ENCODE measurements at places on chromosomes 5 and 9. TPM values are rescaled to one million over a fixed set of nuclear protein-coding genes. Genes with fewer than 3 reads are reported as not detected.

DNA sequence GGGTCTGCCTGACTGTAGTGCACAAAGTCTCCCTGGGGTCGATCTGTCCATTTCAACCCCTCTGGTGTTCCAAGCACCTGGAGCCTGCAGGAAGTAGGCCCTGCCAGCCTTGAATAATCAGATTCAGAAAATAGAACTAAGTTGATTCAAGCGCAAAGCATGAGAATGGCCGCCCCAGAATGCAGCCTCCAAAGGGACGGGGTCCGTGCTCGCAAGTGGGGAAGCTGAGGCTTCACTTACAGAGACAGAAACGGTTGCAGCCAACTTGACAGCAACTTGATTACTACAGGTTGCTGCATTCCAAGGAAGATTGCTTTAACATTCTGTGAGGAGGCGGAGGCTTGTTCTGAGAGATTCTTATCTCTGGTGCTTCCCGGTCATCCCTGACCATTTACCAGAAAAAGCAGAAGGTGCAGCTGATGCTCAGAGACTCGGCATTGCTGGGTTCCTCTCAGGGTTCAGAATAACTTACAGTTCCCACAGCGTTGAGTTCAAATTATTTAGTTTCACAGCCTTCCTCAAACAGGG, 14.9 kb upstream of the LRRC14B start:
- no peak for DNase-seq

DNA sequence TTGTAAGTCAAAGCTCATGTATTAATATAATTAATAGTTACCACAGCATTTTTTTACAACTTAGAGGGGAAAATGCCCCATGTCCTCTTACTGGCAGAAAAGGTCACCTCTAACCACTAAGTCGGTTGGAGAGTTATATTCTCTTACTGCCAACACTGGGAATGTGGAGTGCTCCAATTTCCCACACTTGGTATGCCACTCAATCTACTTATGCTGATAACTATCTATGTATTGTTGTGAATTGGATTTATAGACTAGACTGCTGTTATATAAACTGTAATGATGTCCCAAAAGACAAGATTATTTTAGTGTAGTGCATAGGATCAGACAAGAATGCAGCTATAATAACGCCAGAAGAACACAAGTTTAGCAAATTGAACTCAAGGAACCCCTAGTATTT, 2385.2 kb upstream of the C9orf72 start:
- DNase-seq: no peak

GRCh38 chr5:142197098-142197497, 88.5 kb downstream of the NDFIP1 start:
- DNase-seq: no peak

- DNase-seq: no peak
These were observed 86.5 kb downstream of the HCN1 start for GRCh38 chr5:45609661-45610060.

- no peak for DNase-seq
These were observed 508.7 kb upstream of the GRAMD2B start for GRCh38 chr5:125914471-125914870.

GRCh38 chr5:73204332-73204731, 31.3 kb downstream of the TMEM174 start:
- no peak for DNase-seq

DNA sequence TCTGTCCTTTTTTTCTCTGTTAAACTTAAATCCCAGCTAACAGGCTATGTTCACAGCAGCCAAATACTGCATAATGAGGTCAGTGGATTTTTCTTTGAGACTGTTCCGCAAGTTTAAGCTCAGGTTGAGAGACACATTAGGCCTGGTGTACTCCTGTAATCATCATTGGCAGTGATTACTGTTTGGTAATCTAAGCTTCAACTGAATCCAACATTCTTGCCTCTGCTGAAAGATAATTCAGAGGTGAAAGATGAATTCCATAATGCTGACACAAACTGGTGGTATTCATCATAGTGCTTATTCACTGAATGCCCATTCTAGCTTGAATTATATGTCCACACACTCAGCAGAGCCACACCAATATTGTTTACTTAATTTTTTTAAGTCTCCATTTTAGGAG, 108.5 kb downstream of the NFIB start:
- DNase-seq: no peak

DNA sequence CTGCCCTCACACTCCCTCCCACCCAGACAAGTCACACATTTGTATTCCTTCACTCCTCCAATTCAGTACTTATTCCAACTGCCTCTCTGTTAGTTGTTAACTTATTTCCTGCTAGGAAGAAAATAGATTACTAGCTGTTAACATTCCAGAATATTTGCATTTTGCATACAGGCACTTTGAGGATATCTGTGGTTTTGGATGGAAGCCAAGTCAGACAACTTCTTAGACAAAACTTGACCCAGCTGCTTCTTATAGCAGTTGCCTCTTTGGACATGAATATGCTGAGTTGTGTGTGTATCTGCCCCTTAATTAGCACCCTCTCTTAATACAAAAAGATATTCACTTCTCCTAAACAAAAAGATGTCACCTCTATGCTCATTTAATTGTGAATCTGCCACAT, 1280.6 kb upstream of the ACO1 start:
- no peak for DNase-seq

GRCh38 chr5:1089621-1090040, 22.2 kb downstream of the SLC12A7 start:
- no peak for DNase-seq

DNA sequence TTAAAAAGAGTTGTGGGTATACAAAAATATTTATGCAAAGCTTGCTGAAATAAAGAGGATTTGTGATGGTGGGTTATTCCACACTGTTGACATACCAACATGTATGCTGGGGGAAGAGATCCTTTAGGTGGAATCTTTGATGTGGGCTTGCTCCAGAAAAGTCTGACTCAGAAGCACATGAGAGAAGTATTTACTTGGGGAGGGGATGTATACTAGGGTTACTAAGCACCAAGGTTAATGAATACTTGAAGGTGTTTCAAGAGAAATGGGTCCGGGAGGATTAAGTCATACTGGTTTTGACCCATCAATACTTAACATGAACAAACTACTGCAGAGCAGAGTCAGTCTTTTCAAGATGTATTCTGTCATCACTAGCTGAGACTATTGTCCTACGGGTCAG, 316.4 kb upstream of the GRIN3A start:
- DNase-seq: no peak

DNA sequence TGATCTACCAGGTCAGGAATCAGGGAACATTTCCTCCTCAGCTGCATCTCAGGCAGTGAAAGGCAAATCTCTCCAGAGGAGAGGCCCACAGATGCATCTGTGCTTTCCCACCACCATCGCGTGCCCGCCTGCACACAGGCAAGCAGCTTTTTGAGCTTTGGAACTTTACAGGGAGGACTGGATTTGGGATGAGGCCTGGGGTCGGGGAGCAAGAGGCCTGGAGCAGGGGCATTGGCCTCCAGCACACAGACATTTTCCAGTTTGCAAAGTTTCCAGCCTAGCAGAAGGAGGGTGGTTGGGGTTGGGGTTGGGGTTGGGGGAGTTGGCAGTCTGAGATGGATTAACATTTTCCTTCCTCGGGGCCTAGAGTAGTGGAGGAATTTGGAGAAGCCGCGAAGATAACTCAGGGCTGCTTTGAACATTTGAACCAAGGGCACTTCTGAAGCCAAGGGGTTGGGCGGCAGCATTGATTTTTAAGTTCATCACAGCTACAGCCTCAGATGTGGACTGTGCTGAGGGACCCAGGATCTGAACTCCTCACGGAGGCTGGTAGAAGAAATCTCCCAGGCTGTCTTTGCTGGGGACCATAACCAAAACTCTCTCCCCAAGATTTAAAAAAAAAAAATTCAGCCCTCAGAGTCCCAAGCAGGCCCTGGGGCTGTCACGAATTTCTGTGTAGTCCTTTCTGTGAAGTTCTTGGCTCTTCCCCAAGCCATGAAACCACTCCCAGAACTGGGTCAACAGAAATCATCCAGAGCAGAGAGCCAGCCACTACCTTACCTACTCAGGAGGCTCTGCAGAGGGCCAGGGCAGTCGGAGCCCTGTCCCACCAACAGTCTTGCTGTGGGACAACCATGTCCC, 25.6 kb downstream of the C5orf15 start:
- no peak for DNase-seq

- no peak for DNase-seq
These were observed 7.0 kb upstream of the DCAF12 start for GRCh38 chr9:34133436-34133949.

DNA sequence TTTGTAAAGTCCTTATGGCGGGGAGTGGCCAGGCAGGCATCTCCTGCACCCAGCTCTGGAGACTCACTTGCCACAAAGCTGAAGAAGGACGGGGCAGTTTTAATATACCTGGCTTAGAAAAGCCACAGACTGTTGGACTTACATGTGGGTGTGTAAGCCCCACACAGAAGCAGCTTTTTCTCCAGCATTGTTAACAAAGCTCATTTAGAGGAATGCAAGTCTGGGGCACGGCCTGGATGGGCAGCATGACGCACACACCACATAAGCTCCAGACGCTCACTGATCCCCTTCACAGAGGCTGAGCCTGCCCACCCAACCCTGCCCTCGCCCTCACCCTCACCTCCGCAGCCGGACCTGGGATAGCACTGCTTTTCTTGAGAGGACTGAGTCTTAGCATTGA, 58.0 kb upstream of the PDE8B start:
- DNase-seq: no peak

GRCh38 chr9:133683586-133684120, 47.5 kb downstream of the DBH start:
- DNase-seq: no peak

- DNase-seq: no peak
These were observed 64.9 kb upstream of the TLE1 start for GRCh38 chr9:81754245-81754644.

- DNase-seq: no peak
These were observed 44.0 kb downstream of the OTULIN start for GRCh38 chr5:14708551-14708950.

GRCh38 chr5:156025656-156026055, 301.3 kb upstream of the SGCD start:
- no peak for DNase-seq

DNA sequence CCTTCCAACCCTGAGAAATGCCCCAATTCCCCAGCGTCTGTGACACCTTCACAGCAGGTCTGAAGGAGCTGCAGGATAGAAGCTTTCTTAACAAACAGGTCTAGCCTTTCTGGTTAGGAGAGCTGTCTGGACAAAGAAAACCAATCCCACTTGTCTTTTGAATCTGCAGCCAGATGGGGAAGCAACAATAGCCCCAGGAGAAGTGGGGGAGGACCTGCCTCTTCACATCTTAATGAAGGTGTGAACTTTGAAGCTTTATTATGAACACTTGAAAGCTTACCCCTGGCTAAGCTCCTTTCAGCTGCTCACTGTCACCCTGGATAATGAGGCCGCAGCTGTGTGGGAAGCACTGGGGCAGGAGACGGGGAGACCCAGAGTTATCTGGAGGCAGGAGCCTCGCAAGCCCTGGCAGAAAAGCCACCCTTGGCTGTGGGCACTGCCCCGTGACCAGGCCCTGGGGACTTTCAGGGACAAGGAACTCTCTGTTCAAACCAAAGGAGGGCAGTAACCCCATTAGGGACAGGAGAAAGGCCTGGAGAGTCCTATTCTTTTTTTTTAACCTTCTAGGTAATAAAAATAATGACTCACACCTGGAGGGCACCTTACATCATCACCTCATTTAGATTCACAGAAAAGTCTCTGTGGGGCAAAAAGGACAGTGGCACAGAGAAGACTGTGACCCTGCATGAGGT, 151.8 kb upstream of the RAD23B start:
- no peak for DNase-seq

DNA sequence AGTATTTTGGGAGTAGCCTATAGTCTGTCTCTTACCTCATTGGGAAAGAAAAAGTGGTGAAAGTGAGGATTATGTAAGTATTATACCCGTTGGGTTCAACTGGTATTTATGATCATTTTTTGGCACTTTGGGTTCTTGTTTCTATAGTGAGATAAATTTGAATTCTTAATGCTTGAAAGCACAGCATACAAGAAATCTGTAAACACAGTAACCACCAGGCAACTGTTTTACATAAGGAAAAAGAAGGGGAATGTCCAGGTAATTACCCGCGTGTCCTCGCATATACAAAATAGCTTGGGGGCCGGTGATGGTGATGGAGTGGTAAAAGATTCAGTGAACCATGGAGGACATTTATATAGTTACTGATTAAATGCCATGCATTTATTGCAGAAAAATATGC, 60.5 kb downstream of the BASP1 start:
- DNase-seq: no peak

GRCh38 chr9:134773842-134774241, 106.8 kb upstream of the FCN2 start:
- no peak for DNase-seq

- DNase-seq: no peak
These were observed 2.8 kb downstream of the CACNA1B start for GRCh38 chr9:137880160-137880975.

- DNase-seq: no peak
These were observed 41.2 kb upstream of the SYNPO start for GRCh38 chr5:150599281-150599680.

- DNase-seq: no peak
These were observed 106.5 kb upstream of the PARP8 start for GRCh38 chr5:50559955-50560354.

DNA sequence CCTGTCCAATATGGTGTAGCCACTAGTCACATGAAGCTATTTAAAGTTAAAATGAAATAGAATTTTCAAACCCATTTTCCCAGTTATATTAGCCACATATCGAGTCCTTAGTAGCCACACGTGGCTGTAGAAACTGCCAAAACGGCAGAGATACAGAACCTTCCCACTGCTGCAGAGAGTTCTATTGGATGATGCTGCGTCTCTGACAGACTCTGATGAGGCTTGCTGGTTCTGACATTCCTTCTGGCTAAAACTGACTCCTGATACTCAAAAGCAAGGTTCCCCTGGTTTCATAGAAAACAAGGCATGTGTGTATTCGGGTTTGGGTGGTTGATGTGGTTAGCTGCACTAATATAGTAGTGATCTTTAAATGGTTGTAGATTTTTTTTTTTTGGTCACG, 91.5 kb downstream of the TLE4 start:
- DNase-seq: no peak

DNA sequence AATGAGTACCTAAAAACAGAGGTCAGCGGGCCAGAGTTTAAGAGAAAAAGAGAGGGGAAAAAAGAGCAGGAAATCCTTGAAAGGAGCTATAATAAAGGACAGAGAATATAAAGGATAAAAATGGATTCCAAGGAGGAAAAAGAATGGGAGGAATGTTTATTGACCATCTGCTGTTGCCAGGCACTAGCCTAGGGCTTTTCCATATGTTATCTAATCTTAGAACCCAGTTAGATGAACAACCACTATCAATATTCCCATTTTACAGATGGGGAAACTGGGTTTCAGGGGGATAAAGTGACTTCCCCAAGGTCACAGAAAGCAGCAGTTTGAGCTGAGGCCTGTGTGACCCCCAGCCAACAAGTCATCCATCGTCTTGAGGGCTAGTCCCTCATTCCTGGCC, 232.5 kb downstream of the NR3C1 start:
- no peak for DNase-seq

- no peak for DNase-seq
These were observed 81.8 kb downstream of the ANKRD33B start for GRCh38 chr5:10645671-10646070.

- no peak for DNase-seq
These were observed 29.6 kb upstream of the TAF1L start for GRCh38 chr9:32665101-32665500.

PCDHA11 gene
- 10.0 TPM for total RNA-seq

MRRF gene
- total RNA-seq: 34.3 TPM

ZDHHC11B gene
- total RNA-seq: 8.7 TPM

ADAMTS6 gene
- 13.0 TPM for total RNA-seq

FAM151B gene
- 2.7 TPM for total RNA-seq

ECM2 gene
- 0.31 TPM for total RNA-seq

SLC45A2 gene
- 2.4 TPM for total RNA-seq

SEMA4D gene
- 65.3 TPM for total RNA-seq

DAB2 gene
- 43.9 TPM for total RNA-seq

CXCL14 gene
- total RNA-seq: 6.1 TPM

PCDHGB2 gene
- total RNA-seq: 0.89 TPM

PCDHB14 gene
- total RNA-seq: 7.9 TPM

KCNT1 gene
- total RNA-seq: 0.16 TPM

C1QTNF3 gene
- 9.6 TPM for total RNA-seq

All from progenitor cell of endocrine pancreas (in vitro differentiated cells).